HCT116 (cell line): ENCODE measurements at places on chromosomes 2 and 18. TPM values are rescaled to one million over a fixed set of nuclear protein-coding genes. Genes with fewer than 3 reads are reported as not detected.

DNA sequence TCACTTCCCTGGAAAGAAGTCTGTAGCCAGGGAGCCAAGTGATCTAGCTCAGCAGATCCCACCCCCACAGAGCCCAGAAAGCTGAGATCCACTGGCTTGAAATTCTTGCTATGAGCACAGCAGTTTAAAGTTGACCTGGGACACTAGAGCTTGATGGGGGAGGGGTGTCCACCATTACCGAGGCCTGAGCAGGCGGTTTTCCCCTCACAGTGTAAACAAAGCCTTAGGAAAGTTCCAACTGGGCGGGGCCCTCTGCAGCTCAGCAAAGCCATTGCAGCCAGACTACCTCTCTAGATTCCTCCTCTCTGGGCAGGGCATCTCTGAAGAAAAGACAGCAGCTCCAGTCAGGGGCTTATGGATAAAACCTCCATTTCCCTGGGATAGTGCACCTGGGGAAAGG, 887.2 kb upstream of the LRATD1 start:
- DNase-seq = no peak

- DNase-seq = peak; percentile 52
These were observed 68.5 kb downstream of the COPS8 start for GRCh38 chr2:237154082-237154638.

The MYO5B gene
- total RNA-seq = 32.1 TPM

DNA sequence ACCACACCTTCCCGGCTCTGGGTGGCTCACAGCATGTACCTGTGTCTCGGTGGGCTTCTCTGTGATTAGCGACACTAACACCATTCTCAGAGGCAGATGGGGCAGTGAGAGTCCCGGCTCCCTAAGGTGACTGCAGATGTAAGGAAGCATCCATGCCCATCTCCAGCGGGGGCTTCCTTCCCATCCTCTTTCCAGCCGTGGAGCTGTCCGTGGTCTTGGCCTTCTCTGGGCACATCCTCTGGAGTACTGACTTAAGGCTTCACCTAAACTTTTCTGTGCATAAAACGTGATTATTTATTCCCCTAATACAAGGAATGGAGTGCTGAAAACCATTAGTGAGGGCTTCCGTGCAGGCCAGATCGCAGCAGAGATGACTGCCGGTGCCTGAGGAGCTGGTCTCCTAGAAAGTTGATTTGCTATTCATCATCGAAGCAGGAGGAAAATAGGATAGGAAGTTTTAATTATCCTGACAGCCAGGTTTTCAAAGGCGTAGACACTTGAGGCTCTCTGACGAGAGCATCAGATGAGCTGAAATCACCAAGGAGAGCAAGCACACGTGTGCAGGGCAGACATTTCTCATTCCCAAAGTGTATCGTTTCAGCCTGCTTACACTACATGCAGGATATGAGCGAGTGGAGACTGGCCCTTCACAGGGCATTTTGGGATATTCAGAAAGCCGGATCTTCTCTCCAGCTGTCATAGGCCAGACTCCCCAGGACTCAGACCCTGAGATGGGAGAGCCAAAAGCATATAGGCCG, 186.1 kb upstream of the SALL3 start:
- no peak for DNase-seq

The GIGYF2 gene
- 60.6 TPM for total RNA-seq

DNA sequence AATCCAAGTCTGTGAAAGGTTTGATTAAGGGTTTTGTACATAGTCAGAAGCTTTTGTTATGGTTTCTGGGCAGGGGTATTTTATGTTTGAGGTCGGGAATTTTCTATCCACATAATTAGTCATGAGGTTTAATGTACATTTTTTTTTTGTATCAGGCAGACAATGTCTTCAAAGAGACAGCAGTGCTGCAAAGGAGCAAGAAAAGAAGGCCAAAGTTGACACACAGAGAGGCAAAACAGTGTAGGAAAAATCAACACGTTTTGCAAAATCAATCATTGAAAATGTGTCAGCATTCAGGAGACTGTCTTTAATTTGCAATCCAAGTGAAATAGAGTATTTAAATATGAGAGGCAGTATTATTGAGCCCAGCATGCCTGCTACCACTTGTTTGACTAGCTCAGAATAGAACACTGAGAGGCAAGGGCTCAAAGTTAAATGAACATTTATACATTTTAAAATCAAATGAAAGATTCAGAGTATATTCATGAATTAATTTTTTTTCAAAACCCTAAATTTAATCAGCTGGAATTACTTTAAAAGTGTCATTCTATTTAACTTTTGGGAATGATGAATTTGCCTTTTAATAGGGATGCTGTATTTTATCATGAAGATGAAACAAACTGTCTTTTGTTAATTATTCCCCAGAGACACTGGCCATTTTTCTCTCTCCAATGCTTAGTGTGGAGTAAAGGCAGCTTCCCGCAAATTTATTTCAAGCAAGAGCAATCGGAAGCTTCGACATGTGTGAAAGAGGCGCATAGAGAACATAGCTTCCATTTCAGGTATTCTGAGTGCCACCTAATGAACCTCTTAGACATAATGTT, 11.3 kb downstream of the VRK2 start:
- no peak for DNase-seq

GRCh38 chr2:204074456-204074855, 137.9 kb downstream of the ICOS start:
- no peak for DNase-seq

GRCh38 chr18:26818461-26818860, 47.0 kb downstream of the AQP4 start:
- DNase-seq = no peak

DNA sequence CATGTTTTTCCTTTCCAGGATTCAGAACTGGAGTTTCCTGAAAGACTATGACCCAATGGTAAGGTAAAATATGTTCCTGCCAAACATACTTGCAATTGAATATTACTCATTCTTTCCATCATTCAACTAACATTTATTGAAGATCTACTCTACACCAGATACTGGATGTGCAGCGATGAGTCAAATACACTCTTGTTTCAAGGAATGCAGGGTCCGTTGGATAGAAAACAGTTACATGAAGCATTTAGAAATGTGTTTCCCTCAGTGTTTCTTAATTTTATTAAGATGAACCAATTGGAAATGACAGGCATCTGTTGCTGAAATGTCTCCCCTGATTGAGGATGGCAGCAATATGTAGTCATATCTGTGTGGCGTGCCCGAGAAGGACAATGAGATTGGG, 14.8 kb upstream of the SLC66A3 start:
- no peak for DNase-seq

GRCh38 chr18:30748541-30748940, 294.0 kb downstream of the DSC3 start:
- no peak for DNase-seq

- DNase-seq = no peak
These were observed 120.0 kb upstream of the SNTG2 start for GRCh38 chr2:830419-831224.

- no peak for DNase-seq
These were observed 4.5 kb downstream of the FAM117B start for GRCh38 chr2:202639231-202639630.

GRCh38 chr2:68274022-68274421, 21.7 kb upstream of the PPP3R1 start:
- no peak for DNase-seq

GRCh38 chr2:70907130-70908057, 28.3 kb upstream of the ATP6V1B1 start:
- no peak for DNase-seq

The MPP4 gene
- 0.32 TPM for total RNA-seq

The VWA3B gene
- total RNA-seq = 0.47 TPM

- no peak for DNase-seq
These were observed 130.9 kb upstream of the SMAD7 start for GRCh38 chr18:49081511-49082155.

GRCh38 chr2:75175456-75175855, 23.9 kb downstream of the TACR1 start:
- no peak for DNase-seq

DNA sequence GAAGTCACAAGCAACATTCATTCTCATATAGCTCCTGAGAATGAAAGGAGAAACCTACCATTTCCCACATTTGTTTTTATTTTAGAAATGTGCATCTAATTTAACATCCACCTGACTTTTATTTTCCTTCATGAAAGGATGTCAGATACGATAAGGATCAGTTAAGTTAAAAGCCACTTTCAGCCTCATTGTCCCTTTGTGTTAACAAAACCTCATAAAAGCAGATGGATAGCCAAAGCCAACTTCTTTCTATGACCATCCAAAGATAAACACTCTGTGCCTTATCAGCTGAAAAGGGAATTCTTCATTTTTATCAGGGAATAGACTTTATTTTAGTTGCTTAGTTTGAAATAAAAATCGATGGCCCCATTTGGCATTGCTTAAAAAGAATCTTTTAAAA, 25.7 kb upstream of the RIT2 start:
- DNase-seq = no peak

- no peak for DNase-seq
These were observed 684.8 kb downstream of the RNF144A start for GRCh38 chr2:7601990-7602389.

DNA sequence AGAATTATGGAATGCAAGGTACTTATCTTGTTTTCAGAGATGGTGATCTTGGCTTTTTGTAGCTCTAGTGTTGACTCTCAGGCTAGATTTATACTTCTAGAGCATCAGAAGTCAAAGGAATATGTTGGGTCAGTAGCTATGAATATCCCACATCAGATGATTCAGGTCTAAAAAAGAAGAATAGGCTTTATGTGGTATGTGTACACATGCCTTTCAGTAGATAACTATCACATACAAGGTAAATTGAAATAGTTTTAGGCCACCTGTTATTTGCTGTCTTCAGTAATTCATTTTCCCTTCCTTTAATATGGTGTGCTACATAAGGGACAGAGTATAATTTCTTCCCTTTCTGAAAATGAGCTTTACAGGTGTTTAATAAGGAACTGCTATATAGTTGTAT, 142.4 kb downstream of the AGPS start:
- DNase-seq = no peak

- DNase-seq = no peak
These were observed 20.3 kb downstream of the PER2 start for GRCh38 chr2:238267884-238268680.

The GPR39 gene
- total RNA-seq = 5.1 TPM

GRCh38 chr2:208097801-208098200, 26.5 kb downstream of the CRYGD start:
- no peak for DNase-seq

The PID1 gene
- 0.15 TPM for total RNA-seq

DNA sequence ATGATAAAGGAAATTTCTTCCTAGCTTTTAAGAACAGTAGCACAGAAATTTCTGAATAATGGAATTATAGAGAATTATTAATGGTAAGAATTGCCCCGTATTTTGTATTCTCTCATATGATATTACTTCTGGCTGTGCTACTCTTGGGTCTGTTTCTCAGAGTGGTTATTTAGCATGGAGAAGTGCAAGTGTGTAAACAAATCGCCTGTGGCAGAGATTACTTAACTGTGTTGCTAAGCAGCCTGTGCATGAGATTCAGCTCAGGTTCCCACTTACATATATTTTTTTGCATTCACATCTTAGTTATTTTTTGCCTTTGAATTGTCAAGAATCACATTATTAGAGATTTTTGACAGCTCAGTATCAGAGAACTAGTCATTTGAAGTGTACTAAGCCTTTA, 80.1 kb upstream of the NFATC1 start:
- no peak for DNase-seq

DNA sequence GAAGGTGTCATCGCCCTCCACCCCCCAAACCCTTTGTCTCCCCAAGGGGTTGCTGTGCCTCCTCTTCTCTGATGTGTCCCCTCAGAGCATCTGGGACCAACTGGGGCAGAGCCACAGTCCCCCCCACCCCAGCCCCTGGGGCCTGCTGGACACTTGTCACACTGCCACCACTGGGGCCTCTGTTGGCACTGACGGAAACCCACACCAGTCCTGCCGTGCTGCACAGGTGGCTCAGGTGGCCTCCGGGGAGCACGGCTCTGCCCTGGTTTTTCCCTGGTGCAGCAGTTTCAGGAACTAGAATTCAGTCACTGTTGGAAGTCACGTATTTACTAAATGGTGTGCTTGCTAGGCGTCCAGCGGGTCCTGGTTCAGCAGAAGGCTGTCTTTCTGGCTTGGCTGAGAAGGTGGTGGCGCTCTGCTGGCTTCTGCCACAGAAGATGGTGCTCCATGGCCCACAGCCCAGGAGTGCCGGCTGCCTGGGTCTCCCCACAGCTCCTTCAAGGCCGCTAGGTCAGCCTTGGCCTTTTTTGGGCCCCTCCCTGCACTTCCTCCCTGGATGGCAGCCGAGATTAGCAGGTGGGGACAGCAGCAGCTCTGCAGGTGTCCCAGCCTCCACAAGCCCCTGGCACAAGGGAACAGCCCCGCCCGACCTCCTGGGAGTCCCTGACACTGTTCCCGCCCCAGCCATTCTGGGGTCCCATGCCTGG, 18.6 kb upstream of the KLHL30 start:
- DNase-seq = no peak

The CACNB4 gene
- total RNA-seq = 2.0 TPM

DNA sequence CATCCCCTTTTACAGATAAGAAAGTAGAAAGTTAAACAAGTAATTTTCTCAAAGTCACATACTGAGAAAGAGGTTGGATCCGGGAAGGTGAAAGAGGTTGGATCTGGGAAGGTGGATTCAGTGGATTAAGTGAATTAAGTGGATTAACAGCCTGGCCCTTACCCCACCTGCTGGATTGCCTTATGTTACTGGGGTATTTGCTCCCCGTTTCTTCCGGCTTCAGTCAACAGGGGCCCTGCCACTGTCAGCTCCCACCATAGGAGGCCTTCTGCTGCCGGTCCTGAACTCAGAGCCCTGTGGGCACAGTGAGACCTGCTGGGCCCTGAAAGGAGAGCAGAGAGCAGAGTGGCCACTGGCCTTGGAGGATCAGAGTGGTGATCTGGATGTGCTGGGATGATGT, 113.2 kb downstream of the VAPA start:
- no peak for DNase-seq

- DNase-seq = no peak
These were observed 43.8 kb downstream of the XIRP2 start for GRCh38 chr2:166932032-166932431.

The RAB6C gene
- total RNA-seq = not detected

The CNGA3 gene
- not detected for total RNA-seq

The YIPF4 gene
- total RNA-seq = 29.8 TPM

The POTEI gene
- total RNA-seq = 1.2 TPM

DNA sequence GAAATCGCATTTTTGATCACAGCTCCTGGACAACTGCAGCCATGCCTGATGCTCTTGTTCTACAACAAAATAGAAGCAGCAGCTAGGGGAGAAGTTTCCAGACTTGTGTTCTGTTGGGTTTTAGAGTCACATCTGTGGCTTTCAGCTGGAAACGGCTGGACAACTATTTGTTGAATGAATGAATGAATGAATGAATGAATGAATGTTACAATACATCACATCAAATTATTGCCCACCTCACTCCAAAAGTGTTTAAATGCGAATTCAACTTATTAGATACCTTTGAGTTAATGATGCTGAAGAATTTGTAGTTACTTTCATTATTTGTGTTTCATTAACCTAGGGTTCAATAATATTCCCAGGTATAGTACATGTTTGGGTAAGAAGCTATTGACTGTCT, 8.5 kb upstream of the METTL21A start:
- no peak for DNase-seq

The C1QL2 gene
- not detected for total RNA-seq

DNA sequence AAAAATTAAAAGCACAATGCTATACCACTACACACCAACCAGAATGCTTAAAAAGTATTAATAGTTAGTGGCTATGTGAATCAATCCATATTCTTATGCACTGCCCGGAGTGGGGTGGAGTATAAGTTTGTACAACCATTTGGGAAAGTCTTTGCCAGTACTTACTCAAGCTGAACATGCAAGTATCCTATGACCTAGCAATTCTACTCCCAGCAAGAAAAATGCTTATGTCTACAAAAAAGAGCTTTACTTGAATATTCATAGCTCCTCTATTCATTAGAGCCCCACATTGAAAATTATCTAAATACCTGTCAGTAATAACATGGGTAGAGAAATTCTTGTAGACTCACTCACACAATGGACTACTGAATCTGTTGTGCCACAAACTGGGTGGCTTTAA, 21.4 kb upstream of the CNOT11 start:
- DNase-seq = no peak

The CD8B2 gene
- not detected for total RNA-seq
